ENCODE measurements at places on chromosomes 13 and 19.

DNA sequence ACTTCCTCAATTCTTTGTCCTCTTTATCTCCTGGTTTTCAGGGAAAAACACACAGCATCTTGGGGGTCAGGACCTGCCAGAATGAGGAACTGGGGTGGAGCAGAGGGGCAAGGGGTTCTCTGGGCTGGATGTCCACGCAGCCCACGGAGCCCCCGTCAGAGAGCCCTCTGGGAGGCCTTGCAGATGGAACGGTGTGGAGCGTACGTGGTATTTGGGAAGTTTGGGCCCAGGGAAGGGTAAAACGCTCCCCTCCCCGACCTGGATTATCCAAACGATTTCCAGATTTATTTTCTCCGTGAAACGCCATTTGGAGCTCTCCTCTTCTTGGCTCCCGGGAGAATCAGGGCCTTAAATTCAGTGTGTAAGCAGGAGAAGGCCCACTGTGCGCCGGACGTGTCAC lies 51.7 kb upstream of the ZNF536 start:
- DNase-seq, result no peak

DNA sequence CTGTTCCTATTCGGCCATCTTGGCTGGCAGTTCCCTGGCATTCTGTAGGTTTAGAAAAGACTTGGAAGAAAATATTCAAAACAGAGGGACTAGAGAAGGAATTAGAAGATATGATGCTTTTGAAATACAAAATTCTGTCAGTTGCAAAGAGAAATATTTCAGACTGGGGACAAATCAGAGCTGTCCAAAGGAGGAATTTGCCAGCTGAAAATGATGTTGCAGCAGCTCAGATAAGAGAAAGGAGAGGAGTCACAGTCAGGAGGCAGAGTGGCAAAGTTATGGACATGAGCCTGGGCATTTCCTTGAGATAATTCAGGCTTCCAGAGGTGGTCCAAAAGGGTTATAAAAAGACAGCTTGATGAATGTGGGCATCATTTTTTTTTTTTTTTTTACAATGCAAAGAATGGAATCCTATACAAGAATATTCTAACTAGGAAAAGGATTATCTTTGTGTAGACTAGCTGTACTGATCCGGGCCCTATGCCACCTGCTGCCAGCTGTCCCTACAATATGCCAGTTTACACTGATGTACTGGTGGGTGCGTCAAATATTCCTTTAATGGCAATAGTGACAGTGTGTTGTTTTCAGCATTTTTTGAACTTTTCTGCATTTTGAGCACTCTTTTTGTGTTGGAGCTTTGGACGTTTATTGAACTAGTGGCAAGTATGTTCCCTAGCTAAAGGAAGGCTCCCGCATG lies 31.8 kb upstream of the CBY2 start:
- DNase-seq, result no peak

DNA sequence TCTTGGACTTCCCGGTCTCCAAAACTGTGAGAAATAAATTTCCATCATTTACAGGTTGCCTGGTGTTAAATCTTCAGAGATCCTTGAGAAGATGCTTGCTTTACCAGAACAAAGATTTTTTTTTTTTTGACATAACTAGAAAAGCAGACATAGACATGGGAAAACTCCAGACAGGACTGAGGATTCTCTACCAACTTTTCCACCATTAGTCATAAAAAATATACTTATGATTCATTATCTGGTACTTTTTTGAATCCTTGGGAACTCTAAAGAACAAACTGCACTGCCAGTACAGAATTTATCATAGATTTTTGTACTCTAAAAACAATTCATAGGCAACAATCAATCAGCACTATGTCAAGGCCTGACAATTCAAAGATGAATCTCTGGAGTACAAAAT lies 487.6 kb downstream of the EFNB2 start:
- DNase-seq, result no peak

DNA sequence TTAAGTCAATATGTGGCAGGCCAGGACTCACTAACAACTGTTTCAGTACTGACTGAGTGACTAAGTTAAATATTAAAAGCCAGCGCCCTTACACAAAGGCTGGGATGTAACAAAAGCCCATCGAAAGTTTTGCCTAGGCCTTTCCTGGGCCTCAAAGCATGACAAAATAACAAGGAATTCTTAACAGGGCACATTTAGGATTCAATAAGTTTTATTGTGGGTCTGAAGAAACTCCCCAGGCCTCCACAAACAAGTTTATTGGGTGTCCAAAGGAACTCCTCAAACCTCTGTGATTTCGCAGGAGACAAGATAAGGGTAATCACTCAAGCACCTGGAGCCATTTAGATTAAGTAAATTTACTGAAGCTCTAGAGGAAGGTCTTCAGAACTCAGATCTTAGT lies 130.7 kb upstream of the SGCG start:
- no peak for DNase-seq

DNA sequence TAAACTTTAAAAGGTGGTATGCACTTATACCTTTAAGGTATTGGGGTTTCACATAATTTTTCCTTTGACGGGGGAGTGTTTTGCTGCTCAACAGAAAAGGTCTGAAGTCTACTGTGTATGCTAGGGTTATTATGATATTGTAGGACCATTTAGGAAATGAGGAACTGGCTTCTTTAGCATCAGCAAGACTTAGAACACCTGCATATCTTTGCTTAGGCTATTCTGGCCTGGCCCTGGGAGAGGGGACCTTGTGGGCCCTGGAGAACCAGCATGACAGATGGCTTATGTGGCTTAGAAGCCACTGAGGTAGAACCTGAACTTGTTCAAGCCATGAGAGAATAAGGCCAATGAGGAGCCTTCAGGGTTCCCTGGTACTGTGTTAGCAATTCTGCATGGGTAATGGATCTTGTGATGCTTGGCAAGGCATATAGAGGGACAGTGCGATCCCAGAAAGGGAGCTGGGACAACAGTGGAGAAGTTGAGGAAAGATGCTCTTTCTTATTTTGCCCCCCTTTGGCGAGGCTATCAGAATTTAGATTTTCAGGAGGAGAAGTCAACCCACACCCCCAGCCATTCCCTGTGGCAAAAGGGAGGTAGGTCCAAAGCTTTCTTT lies 4.3 kb downstream of the RGCC start:
- no peak for DNase-seq

GRCh38 chr13:74678308-74678965 lies 544.2 kb upstream of the KLF12 start:
- no peak for DNase-seq

GRCh38 chr19:18023622-18024251 lies 15.8 kb downstream of the ARRDC2 start:
- DNase-seq, result peak; percentile 51

- DNase-seq, result no peak
These were observed 1.7 kb downstream of the TBXA2R start for GRCh38 chr19:3604987-3605343.

DNA sequence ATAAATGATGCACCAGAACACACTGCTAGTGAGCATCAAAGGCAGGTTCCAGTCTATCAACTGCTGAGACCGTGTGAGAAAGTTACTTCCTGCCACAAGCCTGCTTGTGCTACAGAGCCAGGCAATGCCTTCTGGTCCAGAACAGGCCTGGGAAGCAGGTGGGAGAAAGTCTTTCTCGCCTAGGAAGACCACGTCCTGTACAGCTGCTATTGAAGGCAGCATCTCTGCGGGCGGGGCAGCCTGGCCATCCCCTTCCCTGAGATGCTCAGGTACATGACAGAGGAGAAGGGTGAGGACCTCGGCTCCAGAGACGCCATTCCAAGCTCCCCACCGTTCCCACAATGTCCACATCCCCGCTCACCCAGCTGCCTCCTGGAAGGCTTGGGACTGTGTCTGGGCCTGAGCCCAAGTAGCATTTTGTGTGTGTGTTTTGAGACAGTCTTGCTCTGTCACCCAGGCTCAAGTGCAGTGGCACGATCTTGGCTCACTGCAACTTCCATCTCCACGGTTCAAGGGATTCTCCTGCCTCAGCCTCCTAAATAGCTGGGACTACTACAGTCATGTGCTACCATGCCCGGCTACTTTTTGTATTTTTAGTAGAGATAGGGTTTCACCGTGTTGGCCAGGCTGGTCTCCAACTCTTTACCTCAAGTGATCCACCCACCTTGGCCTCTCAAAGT lies 3.4 kb downstream of the RFX1 start:
- no peak for DNase-seq

- no peak for DNase-seq
These were observed 220.4 kb upstream of the HTR2A start for GRCh38 chr13:47117268-47117667.

DNA sequence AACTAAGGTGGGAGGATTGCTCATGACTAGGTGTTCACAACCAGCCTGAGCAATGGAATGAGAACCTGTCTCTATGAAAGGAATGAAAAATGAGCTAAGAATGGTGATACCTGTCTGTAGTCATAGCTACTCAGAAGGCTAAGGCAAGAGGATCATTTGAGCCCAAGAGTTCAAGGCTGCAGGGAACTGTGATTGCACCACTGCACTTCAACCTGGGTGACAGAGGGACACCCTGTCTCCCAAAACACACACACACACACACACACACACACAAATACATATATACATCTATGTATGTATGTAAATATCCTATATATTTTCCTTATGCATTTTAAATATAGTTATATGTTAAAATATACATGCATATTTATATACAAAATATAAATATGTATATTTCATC lies 7.4 kb upstream of the ZNF433 start:
- no peak for DNase-seq

DNA sequence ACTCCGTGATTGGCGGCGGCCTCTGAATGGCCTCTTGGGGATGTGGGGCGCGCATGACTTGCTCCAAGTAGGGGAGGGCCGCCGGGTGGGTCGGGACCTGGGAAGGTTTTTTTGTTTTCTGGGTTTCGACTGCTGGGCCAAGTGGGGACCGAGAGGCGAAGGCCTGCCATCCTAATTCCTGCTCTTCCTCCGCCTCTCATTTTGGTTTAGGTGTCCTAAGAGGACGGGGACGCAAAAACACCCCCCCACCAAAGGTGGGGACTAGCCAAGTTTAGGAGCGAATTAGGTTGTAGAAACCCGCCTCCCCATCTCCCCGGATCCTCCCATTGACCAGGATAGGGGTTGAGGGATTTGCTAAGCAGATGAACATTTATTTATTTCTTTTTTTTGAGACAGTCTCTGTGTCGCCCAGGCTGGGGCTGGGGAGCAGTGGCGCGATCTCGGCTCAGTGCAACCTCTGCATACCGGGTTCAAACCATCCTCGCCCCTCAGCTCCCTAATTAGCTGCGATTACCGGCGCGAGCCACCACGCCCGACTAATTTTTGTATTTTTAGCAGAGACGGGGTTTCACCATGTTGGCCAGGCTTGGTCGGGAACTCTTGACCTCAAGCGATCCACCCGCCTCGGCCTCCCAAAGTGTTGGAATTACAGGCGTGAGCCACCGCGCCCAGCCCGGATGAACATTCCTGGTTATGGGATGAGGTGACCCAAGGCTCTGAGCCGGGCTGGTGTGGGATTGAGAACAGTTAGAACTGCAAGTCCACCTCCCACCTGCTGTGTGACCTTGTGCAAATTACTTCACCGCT lies 838 bp downstream of the PPP2R1A start:
- no peak for DNase-seq

DNA sequence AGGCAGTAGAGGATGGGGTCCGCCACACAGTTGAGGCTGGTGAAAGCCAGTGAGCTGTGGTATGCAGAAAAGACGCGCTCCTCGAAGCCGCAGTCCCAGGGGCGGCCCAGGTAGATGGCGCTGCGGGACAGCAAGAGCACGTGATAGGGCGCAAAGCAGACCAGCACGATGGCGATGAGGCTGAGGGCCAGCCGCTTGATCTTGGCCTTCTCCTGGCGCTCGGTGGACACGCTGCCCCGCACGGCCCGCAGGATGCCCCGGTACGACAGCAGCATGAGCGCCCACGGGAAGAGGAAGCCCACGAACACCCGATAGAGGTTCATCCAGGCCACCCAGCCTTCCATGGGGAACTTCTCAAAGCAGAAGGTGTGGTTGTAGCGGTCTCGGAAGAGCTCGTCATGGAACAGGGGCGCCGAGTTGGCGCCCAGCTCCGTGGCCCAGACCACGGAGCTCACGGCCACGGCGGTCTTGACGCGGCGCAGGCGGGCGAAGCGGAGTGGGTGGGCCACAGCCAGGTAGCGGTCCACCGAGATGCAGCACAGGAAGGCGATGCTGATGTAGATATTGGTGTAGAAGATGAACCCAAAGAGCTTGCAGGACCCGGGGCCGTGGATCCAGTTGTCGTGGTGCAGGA lies 6.5 kb upstream of the OPA3 start:
- no peak for DNase-seq

GRCh38 chr13:106349080-106349931 lies 186.2 kb downstream of the EFNB2 start:
- DNase-seq, result no peak

DNA sequence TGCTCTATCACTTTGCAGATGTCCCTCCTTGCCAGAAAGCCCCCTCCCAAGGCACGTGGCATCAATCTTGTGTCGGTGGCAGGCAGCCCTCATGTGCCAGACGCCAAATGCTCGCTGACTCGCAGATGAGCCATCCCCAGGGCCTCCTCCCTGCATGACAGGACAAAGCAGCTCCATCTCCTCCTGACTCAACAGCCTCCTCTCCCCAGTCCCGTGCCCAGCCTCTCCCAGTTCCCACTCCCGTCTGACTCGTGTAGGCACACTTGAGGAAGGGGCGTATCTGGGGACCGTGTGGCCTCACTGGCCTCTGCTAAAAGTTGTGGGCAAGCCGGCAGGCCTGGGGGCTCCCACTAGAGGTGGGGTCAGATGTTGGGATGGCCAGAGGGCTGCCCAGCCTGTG lies 133.6 kb downstream of the STK24 start:
- no peak for DNase-seq

- DNase-seq, result no peak
These were observed 28.6 kb upstream of the HTR2A start for GRCh38 chr13:46925486-46925885.

GRCh38 chr13:23146811-23147625 lies 33.8 kb upstream of the SGCG start:
- no peak for DNase-seq

DNA sequence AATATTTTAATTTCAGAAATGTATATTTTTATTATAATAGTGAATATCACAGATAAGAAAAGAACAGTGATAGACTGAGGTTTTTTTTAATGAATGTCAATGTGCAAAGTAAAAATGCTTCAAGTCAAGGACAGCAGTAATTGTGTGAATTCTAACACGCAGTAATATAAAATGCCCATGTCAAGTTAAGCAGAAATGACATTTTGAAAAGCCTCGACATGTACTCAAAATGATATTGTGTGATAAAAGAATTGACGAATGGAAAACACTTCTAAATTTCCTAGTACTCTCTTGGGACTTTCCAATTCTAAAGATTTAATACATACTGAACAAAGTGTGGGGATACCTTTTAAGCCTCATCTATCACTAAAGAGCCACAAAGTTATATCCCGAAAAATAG lies 172.6 kb downstream of the SLITRK6 start:
- no peak for DNase-seq

DNA sequence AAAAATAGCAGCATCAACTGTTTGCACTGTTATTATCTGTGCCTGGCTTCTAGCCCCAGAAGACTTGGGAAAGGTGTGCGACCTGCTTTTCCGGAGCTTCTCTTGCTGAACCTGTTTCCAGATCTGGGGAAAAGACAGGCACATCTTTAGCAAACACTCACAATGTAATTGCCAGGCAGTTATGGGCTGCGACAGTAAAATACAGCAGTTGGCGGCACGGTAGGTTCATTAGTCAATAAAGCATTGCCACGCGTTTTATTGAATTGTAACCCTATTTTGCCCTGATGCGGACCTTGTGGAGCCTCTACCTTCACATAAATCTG lies 223.7 kb upstream of the TSHZ3 start:
- DNase-seq, result no peak

GRCh38 chr19:11754663-11755062 lies 12.1 kb upstream of the ZNF441 start:
- DNase-seq, result no peak

Data from activated CD4-positive, alpha-beta T cell treated with anti-CD3 and anti-CD28 coated beads for 1 hour (primary cell).